ENCODE measurements at places on chromosomes 12 and 14. TPM values are rescaled to one million over a fixed set of nuclear protein-coding genes. Genes with fewer than 3 reads are reported as not detected.

- DNase-seq = no peak
Observed at GRCh38 chr14:100165376-100165775, 5.9 kb upstream of the DEGS2 start.

DNA sequence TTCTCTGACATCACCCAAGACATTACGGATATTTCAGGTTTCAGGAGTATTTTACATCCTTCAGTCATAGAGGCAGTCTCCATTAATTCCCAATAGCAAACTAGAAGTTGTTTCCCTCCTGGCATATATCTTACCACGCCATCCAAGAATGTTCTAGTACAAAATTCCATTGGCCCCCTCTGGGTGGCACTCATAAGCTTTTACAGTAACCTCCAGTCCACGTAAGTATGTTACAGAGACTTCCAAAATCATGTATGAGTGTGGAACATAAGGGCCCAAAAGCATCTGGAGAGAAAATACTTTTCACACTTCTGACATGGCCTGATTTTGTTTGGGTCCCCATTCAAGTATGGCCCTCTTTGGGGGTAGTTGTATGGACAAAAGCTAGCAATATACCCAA lies 58.1 kb upstream of the DHRS4 start:
- no peak for DNase-seq

DNA sequence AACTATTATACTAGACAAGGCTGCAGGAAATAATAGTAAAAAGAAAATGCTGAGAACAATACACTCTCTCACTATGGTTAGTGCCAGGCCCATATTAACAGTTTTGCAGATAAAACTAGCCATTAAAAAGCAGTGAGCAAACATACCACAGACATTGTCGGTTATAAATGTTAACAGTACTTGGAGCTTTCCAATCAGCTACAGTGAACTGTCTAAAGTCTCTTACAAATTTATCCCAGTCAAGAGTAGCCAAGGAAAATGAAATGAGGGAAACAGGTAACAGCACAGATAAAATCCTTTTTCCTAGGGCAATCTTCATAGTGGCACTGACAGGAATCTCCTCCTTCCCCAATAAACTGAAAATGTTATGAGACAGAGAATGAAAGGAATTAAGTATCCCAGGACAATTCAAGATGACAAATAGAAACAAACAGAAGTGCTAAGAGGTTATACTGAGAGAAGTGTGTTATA lies 30.8 kb downstream of the PAWR start:
- DNase-seq = no peak

GRCh38 chr14:51398898-51399297 lies 158.9 kb downstream of the TMX1 start:
- no peak for DNase-seq

DNA sequence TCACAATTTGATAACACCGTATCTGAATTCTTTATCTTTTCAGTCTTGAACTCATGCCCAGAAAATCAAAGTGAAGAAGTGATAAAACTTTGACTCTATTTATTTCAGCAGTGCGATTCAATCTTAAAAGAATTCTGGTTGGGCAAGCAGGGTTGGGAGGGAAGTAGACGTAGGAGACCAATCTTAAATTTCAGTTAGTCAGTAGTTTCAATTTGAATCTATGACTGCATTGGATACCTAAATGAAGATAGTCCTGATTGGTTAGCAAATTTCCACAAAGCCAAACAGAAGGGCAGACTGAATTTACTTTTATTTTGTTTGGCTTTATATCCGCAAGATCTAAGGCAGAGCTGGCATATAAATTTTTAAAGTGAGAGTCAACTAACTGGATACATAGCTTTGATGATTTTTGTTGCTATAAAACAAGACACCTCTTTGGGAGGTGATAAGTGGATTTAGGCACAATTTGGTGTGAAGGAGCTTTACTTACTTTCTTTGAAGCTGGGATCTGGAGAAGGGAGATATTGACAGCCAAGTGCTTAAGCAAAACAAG lies 2.6 kb downstream of the ACSS3 start:
- DNase-seq = no peak

ANKS1B gene
- total RNA-seq = 0.97 TPM

All from activated CD4-positive, alpha-beta memory T cell treated with anti-CD3 and anti-CD28 coated beads for 36 hours (primary cell).